ENCODE measurements at places on chromosomes 5 and 9. TPM values are rescaled to one million over a fixed set of nuclear protein-coding genes. Genes with fewer than 3 reads are reported as not detected.

DNA sequence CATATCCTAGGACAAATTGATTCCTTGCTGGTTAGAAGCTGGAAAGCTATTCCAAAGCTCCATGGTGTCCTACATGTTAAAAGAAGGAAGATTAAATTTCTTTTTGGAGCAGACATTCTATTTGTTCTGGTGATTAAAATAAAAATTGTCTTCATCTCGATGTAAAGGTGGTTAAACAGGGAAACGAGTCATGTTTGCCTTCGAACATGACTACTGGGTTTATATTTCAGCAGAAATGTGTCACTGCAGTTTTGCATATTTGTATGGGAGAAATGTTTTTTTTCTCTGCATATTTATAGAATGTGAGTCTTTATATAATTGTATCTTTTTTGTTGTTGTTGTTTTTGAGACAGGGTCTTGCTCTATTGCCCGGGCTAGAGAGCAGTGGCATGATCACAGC is 36.4 kb downstream of the ADAMTS12 start:
- no peak for DNase-seq

DNA sequence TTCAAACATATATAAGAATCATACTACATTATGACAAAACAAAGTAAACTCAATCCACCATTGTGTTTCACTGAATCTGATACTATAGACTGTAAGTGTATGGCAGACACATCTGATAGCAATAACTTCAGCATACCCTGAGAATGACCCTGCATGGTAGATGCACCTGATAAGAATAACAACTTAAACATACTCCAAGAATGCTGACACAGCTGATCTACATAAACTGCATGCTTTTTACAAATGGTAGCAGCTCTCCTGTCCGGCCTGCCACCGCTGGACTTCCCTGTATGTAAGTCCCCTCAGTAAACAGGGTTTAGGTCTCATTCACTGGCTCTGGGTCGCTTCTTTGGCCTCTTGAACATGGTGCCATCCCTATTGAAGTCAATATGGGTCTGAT is 100.4 kb downstream of the ANKH start:
- no peak for DNase-seq

DNA sequence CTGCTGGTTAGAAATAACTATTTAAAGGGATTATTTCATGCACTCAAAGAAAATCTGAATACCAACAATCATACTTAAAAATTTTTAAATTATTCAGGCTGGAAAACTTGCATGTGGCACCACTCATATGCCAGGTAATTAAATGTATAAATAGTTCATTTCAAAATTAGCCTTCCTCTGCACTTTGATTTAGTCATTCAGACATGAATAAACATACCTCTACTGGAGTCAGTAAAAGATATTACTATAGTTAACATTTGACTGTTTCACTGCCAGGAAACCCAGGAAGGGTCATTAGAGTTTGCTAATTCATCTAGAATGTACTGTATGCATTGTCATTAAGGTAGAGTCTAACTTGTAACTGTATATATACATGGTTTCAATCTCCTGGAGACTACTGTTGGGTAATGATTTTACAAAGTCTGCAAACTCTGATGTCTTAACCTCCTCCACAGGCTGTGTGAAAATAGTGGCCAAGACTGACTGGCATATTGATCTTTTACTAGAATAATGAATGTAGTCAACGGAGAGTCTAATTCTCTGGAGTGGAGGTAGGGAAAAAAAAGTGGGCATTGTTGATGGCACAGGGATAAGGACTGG is 43.7 kb downstream of the TEX10 start:
- DNase-seq, result no peak

DNA sequence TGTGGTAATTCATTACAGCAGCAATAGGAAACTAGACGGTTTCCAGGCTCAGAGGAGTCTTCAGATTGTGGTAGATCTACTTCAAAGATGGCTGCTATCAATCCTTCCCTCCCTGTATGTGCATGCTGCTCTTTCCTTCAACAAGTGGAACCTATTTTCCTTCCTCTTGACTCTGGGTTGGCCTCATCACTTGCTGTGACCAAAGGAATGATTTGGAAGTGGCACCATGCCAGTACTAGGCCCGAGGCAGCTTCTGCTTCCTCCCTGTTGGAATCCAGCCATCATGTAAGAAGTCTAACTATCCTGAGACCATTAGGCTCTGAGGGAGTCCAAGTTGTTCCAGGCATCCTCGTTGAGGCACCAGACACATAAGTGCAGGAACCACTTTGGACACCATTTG is 46.5 kb upstream of the MCTP1 start:
- no peak for DNase-seq

- no peak for DNase-seq
These were observed 2.2 kb upstream of the ICE1 start for GRCh38 chr5:5420251-5420650.

Gene DTWD2
- 5.5 TPM for polyA plus RNA-seq

Gene PAPPA
- 1.3 TPM for polyA plus RNA-seq

GRCh38 chr5:126003309-126003708 is 419.9 kb upstream of the GRAMD2B start:
- DNase-seq, result peak; percentile 60

DNA sequence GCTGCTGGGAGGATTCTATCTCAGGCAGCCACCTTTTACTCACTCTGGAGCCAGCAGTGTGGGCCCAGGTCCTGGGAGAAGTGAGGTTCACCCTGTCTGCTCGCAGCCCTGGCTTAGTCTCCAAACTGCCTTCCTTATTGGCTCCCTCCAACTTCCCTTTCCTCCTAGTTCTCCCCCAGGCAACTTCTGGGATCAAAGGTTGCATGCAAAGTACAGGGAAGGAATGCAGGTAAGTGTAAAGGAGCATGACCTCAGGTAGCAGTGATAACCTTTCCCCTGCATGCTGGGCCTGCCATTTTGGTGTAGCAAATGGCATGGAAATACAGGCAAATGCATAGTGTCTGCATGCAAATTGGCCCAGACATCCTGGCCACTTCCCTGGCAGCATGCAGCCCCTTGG is 53.8 kb upstream of the ARAP3 start:
- no peak for DNase-seq

DNA sequence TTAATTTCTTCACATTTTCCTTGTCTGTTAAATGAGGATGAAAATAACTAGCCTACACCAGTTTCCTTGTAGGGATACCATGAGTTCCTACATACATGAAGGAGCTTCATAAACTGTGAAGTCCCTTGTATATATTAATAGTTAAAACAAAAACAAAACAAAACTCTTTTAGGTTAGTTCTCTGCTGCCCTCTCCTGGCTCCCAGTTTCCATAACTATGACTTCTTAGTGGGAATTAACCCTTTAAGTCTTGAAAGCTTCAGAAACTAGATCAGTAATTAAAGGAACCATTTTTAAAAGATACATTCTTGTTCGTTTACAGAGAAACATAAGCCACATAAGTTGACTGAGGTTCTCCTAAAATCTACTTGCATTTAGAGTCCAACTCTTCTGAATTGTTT is 500.0 kb upstream of the C9orf72 start:
- peak; percentile 72 for DNase-seq

Gene LHX3
- polyA plus RNA-seq, result not detected

DNA sequence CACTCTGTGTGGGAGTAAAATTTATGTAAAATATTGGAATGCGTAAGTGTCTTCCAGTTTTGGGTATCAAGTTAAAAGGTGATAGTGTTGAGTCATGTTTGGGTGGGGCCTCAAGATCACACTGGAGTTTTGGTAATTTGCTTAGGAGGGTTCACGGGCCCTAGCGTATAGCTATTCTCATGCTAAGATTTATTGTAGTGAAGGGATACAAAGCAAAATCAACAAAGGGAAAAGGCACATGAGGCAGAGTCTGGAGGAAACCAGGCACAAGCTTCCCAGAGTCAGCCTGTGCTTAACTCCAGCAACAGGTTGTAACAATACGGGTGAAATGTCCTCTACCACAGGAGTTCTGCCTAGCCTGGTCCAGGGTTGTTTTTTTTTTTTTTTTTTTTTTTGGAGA is 20.2 kb downstream of the HSPA4 start:
- no peak for DNase-seq

GRCh38 chr9:120702075-120702474 is 12.2 kb downstream of the MEGF9 start:
- no peak for DNase-seq

DNA sequence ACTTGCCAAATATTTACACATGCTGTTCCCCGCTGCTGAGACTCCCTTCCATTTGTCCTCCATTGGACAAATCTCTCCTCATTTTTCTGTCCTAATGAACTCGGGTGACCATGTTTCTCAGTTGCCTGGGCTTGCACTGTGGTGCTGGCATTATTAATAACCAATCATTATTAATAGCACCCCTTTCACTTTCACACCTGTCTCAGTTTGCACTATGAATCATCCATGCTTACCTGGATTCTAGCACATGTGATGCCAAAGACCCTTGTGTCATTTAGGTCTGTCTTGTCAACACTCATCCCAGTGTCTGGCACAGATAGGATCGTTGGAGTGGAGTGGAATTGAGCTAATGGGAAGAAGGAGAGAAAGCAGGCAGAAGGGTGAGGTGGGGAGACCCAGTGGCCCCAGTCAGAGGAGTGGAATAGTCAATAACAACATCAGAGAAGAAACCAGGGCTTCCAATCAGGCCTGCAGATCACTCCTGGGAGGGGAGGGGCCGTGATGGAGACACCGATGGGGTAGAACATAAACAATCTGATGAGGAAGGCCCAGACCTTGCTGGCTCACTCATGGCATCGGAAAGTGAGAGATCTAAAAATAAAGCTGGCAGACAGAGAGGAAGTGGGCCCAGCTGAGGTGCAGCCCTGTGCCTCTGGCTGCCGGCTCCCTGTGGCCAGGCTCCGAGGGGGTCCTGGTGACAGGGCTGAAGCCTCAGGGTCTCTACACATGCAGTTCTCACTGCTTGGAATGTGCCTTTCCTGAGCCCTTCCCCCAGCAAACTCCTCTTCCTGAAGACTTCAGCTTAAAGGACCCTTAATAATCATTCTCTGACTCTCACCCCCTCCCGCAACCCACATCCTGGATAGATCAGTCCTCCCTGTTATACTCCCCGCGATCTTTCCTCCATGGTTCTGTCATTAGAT is 33.5 kb upstream of the CRB2 start:
- DNase-seq, result no peak

- DNase-seq, result no peak
These were observed 188.8 kb downstream of the FBN2 start for GRCh38 chr5:128349044-128349858.

Gene CCL27
- 0.77 TPM for polyA plus RNA-seq

GRCh38 chr5:119028575-119028974 is 40.2 kb upstream of the DTWD2 start:
- DNase-seq, result no peak

- no peak for DNase-seq
These were observed 45.5 kb downstream of the RASA1 start for GRCh38 chr5:87313216-87313615.

DNA sequence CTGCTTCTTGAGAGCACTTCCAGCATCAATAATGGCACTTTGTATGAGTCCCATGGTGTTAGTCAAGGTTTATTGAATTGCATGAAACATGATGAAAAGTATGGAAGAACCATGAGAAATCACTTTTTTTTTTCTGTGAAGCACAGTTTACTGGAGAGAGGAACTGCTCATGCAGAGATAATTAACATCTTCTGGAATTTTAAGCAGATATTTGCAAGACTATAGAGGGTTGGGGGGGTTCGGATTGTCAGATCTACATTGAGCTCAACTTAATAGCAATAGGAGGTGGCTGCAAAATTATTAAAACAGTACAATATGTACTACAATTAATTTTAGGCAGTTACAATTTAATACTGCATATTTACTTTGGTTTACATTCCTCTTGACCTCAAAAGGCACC is 204.4 kb upstream of the CDH10 start:
- DNase-seq, result no peak

- DNase-seq, result peak; percentile 68
These were observed 655 bp upstream of the RAI14 start for GRCh38 chr5:34655354-34655991.

Gene SIT1
- 0.65 TPM for polyA plus RNA-seq

DNA sequence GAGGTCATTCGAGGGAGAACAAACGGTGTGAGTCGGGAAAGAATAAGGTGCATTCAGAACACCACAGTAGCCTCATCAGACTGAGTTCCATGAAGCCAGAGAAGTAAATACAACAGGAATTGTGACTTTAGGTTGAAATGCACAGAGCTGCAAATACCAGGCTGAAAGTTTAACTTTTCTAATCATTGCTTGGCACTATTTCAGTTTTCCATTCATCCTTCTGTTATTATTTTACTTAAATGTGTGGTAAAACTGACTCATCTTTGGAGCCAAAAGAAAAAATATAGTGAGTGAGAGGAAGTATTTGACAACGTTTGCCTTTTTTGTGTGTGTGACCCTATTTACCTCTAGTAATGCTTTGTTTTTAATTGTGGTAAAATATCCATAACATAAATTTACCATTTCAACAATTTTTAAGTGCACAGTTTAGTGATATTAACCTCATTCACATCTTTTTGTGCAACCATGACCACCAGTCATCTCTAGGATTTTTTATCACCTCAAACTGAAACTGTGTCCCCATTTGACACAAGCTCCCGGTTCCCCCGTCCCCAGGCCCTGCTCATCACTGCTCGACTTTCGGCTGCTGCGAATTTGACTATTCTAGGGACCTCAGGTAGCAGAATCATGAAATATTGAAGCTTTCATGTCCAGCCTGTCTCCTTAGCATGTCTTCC is 166.8 kb downstream of the HSD17B3 start:
- no peak for DNase-seq

GRCh38 chr5:167557359-167557758 is 734.1 kb upstream of the WWC1 start:
- DNase-seq, result no peak

GRCh38 chr5:159441441-159441840 is 111.2 kb upstream of the IL12B start:
- DNase-seq, result no peak

DNA sequence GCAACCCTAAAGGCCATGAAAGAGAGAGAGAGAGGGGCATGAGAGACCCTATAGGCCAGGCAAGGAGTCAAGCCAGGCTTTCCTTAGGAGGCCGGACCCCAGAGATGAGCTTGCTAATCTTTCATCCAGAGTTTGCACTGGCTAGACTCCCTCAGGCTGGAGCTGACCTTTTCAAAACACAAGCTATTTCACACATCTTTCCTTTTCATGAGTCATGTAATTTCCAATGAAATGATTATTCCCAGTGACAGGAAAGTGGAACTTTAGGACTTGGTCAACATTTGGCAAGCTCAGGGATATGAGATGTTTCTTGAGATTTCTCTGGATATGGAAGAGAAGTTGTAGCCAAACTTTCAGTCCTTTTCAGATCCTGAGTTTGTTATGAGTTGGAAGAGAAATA is 117.7 kb downstream of the TARS1 start:
- no peak for DNase-seq

Gene PCSK1
- polyA plus RNA-seq, result 0.83 TPM

GRCh38 chr9:76561900-76562299 is 102.9 kb downstream of the GCNT1 start:
- DNase-seq, result no peak

Gene CCIN
- 0.13 TPM for polyA plus RNA-seq

DNA sequence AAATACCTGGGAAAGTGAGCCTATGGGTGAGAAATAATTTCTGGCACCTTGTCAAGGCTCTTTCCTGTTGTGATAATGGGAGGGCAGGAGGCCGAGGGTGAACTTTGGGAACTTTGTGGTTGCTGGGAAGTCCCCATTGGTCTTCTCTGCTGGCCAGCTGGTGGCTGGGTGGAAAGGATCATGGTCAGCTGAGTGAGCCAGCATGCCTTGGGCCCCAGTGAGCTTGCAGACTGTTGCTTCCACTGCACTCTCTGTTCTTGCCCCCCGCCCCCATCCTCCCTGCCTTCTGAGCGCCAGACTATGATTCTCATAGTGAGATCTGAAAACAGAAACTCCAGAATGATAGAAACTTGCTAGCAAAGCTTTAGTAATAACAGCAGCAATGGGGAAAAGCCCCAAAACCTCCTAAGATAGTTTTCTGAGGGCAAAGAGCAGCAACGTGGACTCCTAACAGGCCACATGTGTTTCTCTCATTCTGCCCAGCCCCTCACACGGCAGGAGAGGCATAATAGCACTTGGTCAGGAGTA is 139.2 kb upstream of the SMARCA2 start:
- DNase-seq, result no peak
